ENCODE measurements at places on chromosomes 7 and 10. TPM values are rescaled to one million over a fixed set of nuclear protein-coding genes. Genes with fewer than 3 reads are reported as not detected.
A peak's percentile ranks its signal among the peaks of the same experiment; 100 is the strongest.

- no peak for DNase-seq
Measured at GRCh38 chr7:90067171-90067570, 87.1 kb upstream of the STEAP1 start.

DNA sequence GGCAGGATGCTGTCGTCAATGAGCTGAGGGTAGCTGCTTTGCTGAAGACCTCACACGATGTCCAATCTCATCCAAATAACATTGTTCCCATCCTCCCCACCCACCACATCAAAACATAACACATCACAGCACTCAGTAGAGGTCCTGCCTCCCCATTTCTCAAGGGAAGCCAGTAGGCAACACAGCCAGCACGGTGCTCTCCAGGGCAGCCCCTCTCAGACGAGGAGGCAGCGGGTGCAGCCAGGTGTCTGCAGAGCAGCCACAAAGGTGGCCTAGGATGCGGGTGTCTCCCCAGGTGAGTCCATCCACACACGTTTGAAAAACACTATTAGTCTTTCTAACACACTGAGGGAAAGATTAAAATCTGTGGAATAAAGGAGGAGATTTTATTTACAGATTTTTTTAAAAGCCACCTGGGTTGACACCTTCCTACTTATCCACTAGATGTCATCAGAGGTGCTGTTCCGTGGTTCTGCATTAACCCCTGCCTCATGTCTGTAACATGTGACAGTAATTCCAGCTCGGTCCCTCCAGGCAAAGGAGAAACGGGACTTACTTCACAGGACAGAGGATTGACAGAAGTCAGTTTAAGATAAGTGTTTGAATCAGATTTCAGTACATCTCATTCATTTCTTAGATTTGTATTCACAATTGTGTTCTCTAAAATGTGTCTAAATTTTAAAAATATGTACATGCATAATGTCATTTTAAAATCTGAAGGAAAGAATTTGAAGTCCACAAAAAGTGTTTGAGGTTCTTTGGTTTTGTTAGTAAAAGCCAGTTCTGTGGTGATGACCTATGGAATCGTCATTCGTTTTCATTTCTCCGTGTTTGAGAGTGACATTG lies 68.0 kb downstream of the LANCL2 start:
- no peak for DNase-seq

The ANKIB1 gene
- total RNA-seq, result 45.9 TPM

GRCh38 chr10:108204528-108205305 lies 1040.2 kb upstream of the SORCS1 start:
- peak; percentile 11 for DNase-seq

GRCh38 chr7:145692237-145692950 lies 424.2 kb upstream of the CNTNAP2 start:
- no peak for DNase-seq

DNA sequence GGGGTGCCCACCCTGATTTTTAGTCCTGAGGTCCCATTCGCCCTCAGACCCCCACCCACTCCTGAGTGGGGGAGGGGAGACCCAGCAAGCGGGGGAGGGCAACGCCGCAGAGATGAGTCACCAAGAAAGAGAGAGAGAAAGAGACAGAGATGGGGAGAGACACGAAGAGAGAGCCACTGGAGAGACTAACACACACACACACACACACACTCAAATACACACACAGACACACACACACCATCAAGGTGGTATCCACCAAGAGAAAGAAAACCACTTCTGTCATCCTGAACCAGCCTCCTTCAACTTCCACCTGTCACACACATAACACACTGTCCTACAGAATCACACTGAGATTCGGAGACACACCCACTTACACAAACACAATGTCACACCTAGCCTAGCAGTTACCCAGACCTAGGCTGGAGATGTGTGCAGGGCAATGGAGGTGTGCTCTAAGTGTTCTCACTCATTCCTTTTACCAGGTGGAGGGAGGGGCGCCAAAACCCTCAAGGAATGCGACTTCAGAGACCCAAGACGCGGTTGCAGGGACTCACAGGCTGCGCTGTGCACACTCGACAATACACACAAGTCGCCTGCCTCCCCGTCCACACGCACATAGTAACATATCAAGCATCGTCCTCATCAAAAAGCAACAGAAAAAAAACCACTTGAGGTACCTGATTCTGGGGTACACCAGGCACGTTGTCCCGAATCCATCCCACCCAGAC lies 3.9 kb upstream of the VGF start:
- no peak for DNase-seq

The FGL2 gene
- total RNA-seq, result 34.0 TPM

Data from transverse colon (tissue), 4 donors.